ENCODE measurements at places on chromosomes 11 and 22.

- DNase-seq = no peak
Observed at GRCh38 chr11:111499483-111499882, 12.7 kb downstream of the BTG4 start.

DNA sequence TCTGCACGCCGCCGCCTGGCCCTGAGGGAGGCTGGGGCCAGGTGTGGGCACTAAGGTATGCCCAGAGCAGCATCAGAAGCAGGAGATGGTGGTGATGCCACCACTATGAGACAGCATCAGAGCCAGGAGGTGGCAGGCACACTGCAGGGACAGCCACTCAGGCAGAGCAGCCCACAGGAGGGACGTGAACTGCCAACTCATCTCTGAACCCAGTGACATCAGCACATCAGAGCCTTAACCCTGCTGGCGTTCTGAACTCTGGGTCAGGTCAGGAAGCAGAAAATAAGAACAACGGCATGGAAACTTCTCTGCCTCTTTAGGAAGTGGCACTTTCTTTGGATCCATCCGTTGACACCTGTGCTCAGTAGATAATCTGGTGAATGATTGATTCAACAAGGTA, 14.7 kb upstream of the IFT27 start:
- no peak for DNase-seq

DNA sequence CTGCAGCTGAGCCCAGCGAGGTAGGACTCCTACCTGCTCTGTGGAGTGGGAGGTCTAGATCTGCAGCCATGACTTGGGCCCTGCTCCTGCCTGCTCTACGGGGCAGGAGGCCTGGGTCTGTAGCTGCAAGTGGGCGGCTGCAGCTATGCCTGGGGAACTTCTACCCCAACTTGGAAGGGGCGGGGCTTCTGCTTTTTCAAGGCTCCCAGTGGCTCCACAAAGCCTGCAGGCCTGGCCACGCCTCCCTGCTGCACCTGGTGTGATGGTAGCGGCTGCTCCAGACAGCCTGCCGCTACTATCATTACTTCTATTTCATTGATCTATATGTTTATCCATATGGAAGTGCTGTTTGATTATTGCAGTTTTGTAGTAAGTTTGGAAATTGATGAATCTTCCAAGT, 121.2 kb downstream of the NELL1 start:
- no peak for DNase-seq

DNA sequence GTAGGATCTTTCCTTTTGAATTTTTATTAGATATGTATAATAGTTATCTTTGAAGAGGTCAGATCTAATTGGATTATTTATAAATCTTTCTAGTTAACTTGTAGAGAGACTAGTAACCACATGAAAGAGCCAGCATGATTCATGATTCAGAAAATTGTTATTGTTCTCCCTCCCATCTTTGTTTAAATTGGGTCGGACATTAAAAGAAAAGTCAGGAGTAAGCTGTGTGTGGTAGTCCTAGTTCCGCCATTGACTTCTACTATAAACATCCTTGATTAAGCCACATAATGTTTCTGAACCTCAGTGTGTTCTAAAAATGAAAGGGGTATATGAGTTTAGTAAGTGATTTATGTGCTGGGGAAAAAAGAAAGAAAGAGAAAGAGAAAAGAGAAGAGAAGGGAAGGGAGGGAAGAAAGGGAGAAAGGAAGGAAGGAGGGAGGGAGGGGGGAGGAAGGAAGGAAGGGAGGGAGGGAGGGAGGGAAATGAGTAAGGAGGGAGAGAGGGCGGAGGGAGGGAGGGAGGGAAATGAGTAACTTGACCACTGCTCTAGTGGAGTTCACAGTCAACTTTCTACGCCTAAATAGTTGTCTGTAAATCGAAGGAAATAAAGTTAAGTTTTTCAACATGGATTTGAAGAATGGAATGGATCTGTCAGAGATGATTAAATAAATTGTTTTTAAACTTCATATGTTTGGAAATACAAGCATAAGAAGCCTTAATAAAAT, 32.9 kb downstream of the SIK2 start:
- no peak for DNase-seq

GRCh38 chr11:57983191-57983590, 40.5 kb upstream of the OR9Q1 start:
- DNase-seq = no peak

DNA sequence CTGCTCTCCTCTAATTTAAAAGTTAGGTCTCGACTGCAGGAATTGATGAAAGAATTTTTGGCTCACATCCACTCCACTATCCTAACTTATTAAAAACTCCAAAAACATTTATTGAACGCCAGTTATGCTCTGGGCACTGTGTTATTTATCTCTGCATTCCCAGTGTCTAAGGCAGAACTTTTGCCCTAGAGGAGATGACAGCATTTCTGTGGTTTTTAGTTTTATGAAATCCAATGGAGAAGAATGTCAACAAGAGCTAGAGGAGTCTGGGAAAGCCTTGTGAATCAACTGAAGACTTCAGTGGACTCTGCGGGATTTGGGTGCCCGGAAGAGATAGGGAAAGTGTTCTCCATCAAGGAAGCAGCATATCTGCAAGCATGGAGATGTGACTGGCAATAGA, 217.0 kb upstream of the PGR start:
- no peak for DNase-seq

DNA sequence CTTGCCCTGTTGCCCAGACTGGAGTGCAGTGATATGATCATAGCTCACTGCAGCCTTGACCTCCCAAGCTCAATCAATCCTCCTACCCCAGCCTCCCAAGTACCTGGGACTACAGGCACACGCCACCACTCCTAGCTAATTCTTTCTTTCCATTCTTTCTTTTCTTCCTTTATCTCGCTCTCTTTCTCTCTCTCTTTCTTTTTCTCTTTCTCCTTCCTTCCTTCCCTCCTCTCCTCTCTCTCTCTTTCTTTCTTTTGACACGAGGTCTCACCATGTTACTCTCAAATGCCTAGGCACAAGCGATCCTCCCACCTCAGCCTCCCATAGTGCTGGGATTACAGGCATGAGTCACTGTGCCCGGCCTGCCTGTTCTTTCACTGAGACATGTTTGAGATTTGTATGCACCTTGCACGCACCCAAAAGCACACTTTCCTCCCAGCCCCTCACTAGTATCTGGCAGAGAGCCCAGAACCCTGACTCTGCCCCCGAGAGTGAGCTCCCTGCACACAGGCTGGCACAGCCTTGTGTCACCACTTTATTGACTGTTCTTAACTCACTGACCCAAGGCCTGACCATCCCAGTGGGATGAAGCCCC, 56.8 kb downstream of the CD6 start:
- peak; percentile 64 for DNase-seq

- DNase-seq = no peak
Observed at GRCh38 chr22:40108396-40108795, 69.3 kb upstream of the TNRC6B start.

GRCh38 chr11:109303342-109303741, 118.6 kb upstream of the C11orf87 start:
- no peak for DNase-seq

- no peak for DNase-seq
Observed at GRCh38 chr11:84188521-84188920, 902.4 kb upstream of the CCDC90B start.

GRCh38 chr22:20566420-20567260, 59.2 kb downstream of the MED15 start:
- DNase-seq = no peak

GRCh38 chr22:36814801-36815200, 2.0 kb downstream of the PVALB start:
- DNase-seq = no peak

DNA sequence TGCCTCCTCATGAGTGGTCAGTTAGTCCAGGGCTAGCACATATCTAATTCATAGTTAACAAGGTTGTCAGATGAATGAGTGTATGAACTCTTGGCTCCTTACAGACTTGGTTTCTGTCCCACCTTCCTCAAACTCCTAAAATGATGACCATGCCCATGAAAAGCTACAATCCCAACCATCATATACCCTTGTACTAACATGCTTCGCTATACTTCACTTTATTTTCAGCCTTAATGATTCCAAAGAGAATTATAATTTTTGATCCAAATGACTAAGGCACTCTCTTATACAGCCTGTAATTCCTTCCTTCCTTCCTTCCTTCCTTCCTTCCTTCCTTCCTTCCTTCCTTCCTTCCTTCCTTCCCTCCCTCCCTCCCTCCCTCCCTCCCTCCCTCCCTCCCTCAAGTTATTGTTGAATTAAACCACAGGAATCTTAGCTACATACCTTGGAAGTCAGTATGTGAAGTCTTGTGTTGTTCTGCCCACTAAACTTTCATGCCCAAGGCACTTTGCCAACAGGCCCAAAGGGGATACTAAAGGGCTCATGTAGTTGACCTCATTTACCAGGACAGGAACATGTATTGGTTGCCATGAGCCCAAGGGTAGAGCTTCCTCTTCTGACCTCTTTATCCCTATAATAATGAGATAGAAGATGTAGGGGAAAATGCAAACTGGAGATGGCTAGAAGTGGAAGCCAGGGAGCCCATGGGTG, 37.4 kb downstream of the CALCA start:
- no peak for DNase-seq

- no peak for DNase-seq
Observed at GRCh38 chr11:113167599-113167998, 146.8 kb upstream of the TTC12 start.

DNA sequence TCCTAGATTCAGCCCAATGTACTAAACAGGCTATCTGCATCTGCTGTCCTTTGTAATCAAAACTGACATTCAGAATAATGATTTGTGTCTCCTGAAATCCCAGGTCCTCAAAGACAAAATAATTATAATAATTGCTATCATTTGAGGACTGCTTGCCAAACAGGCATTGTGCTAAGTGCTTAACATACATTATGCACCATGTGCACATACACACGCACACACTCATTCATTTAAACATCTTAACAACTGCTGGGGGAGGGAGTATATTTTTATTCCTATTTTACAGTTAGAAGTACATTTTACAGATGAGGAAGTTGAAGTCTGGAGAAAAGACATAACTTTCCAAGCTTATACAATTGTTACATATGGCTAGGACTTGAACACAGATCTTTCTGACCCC, 308.0 kb upstream of the ZC3H12C start:
- DNase-seq = no peak

- no peak for DNase-seq
Observed at GRCh38 chr11:104588446-104588845, 309.8 kb downstream of the CASP12 start.

DNA sequence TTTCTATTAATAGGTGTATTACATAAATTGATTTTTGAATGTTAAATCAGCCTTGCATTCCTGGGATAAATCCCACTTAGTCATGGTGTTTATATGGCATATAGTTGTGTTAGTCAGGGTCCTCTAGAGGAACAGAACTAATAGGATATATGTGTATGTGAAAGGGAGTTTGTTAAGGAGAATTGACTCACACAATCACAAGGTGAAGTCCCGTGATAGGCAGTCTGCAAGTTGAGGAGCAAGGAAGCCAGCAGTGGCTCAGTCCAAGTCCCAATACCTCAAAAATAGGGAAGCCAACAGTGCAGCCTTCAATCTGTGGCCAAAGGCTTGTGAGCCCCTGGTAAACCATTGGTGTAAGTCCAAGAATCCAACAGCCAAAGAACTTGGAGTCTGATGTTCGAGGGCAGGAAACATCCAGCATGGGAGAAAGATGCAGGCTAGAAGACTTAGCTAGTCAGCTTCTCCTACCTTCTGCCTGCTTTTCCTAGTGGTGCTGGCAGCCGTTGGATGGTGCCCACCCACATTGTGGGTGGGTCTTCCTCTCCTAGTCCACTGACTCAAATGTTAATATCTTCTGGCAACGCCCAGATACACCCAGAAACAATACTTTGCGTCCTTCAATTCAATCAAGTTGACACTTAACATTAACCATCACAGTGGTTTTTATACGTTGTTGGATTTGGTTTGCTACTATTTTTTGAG, 12.9 kb downstream of the SFI1 start:
- no peak for DNase-seq

- no peak for DNase-seq
Observed at GRCh38 chr11:33692541-33692940, 8.1 kb downstream of the C11orf91 start.

Measured in activated T-cell treated with anti-CD3 and anti-CD28 coated beads for 4 hours (primary cell).